Stimulated activated CD8-positive, alpha-beta memory T cell treated with anti-CD3 and anti-CD28 coated beads, Interleukin-7, amount 100 ng/mL, for 4 hours (primary cell): ENCODE measurements at places on chromosomes 2 and 18.

- no peak for DNase-seq
Measured at GRCh38 chr2:792687-793086, 115.5 kb upstream of the TMEM18 start.

- DNase-seq, result no peak
Measured at GRCh38 chr2:196500686-196501431, 138.7 kb upstream of the CCDC150 start.

DNA sequence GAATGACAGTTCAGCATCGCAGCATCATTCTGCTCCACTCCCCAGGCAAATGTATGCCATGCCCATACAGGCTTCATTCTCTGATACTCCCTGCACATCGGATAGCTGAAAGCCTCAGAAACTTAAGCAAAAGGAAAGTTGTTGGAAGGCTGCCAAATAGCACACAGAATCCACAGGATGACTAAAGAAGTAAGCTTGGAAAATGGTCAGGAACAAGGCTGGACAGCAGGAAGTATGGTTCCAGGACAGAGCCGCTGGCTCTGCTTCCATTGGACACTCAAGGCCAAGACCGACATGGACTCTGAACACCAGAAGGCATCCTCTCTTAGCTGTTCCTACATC lies 256.5 kb downstream of the CDH20 start:
- no peak for DNase-seq

- DNase-seq, result no peak
Measured at GRCh38 chr2:99488539-99489062, 1.2 kb downstream of the REV1 start.

DNA sequence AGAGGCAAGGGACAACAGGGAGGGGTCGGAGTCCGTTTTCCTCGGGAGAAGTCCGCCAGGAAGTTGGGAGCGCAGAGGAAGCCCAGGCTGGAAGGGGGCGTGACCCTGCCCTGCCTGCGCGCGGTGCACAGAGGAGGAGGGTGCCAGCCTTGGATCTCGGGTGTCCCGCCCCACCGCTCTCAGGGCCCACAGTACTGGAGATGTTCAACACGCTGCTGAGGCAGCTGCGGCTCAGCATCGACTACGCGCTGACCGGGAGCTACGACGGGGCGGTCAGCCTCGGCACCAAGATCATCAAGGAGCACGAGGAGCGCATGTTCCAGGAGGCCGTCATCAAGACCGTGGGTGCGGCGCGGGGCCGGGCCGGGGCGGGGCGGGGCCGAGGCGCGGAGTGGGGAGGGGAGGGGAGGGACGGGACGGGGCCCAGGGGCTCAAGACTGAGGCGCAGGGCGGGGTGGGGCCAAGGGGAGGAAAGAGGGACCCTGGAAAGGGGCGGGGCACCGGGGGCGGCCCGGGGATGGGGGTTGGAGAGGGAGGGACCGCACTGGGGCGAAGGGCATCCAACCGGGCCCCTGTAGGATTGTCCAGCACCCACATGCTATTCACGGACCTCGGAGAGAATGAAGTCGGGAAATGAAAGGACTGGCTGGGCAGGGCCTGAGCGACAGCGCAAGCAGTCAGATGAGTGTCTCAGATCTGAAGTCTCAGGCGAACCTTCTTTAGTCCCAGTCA lies 36.6 kb downstream of the POMC start:
- DNase-seq, result no peak

DNA sequence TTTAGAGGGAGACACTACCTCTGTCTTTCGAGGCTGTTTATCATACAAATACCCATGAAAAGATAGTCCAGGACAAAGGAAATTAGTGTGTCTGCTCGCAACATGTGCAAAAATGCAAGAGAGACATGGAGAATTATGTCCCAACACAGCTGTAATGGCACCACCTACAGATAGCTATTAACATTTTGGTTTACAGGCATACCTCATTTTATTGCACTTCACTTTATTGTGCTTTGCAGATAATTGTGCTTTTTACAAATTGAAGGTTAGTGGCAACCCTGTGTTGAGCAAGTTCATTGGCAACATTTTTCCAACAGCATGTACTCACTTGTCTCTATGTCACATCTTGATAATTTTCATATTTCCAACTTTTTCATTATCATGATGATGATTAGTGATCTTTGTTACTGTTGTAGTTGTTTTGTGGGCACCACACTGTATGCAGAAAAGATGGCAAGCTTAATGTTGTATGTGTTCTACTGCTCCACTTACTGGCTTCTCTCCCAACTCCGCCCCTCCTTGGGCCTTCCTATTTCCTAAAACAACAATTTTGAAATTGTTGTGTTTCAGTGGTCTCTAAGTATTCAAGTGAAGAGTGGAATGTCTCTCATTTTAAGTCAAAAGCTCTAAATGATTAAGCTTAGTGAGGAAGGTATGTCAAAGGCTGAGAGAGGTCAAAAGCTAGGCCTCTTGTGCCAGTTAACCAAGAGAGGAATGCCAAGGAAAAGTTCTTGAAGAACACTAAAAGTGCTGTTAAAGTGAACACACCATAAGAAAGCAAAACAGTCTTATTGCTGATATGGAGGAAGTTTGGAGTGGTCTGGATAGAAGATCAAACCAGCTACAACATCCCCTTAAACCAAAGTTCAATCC lies 52.0 kb downstream of the ANKRD12 start:
- DNase-seq, result no peak

GRCh38 chr2:150517951-150518680 lies 30.6 kb upstream of the RND3 start:
- no peak for DNase-seq

GRCh38 chr2:16057661-16058060 lies 117.3 kb downstream of the MYCN start:
- no peak for DNase-seq

- DNase-seq, result no peak
Measured at GRCh38 chr2:23904692-23905091, 22.2 kb downstream of the ATAD2B start.

GRCh38 chr18:23563377-23564043 lies 22.8 kb downstream of the NPC1 start:
- no peak for DNase-seq

GRCh38 chr2:121555008-121555407 lies 24.3 kb downstream of the RNU4ATAC start:
- no peak for DNase-seq

DNA sequence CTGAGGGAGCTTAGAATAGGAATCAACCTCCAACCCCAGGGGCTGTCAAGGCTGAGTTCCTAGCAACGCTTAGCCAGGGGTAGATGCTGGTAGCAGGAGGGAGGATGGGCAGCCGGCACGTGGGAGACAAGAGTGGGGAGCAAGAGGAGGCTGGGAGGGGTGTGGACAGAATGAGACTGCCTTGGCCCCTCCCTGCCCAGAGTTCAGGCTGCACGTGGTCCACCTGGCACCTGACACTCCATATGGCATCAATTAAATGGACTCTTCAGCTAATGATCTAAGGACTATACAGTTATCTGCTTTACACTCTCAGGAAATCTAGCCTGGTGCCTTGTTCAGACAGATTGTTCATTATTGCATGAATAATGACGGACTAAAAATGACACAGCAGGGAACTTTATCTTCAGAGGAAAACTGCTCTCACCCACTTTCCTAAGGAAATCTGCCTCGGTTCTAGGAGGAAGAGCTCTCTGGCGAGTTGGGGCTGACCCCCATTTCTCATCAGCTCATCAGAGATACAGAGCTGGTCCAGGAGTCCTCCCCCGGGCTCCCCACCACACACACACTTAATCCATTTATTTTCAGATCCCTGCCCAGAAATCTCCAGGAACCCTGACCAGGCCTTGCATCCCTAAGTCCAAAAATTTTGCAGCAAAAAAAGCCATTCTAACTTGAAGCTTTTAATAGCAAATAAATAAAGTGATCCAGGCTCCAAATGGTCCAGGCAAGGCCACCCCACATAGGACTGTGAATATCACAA lies 102.1 kb upstream of the CDC42EP3 start:
- DNase-seq, result no peak

GRCh38 chr18:48314690-48315089 lies 94.5 kb downstream of the ZBTB7C start:
- no peak for DNase-seq

DNA sequence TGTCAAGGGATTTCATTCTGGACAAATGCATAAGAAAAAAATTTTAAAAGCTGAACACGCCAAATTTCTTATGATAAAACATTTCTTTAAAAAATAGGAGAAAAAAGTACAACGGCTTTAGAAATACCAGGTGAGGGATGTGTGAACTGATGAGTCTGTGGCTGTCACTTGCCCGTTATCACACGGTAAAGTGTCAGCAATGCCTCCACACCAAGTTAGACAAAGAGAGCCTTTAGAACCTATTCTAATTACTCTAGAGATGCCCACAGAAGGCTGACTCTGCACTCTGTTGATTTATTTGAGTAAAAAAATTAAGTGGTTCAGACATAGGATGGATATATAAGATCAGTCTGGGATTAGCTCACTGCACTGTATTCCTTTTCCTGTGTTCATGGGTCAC lies 523.8 kb downstream of the RNF144A start:
- DNase-seq, result no peak

DNA sequence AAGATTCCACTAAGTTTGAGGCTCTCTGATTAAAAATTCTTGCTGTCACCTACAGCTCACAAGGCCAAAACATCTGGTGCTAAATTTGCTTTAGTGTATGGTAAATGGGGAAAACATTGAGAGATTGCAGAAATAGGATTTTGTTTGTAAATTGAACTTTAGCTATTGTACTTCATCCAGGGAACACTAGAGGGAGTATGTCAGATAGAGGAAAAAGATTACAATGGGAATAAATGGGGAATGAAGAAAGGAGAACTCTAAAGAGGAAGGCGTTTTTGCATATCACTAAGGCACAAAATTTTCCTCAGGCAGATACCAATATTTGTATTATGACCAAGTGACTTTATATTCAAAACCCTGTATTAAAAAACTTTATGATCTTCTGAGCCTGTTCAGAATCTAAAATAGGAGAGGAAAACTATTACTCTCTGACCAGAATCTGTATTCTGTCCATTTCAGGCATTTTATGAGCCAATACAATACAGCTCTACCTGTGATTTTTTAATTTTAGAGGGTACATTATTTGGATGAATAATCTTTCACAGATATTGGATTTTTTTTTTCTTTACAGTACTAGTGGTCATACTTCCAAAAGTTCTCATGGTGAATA lies 52.3 kb upstream of the ITGB6 start:
- DNase-seq, result no peak

DNA sequence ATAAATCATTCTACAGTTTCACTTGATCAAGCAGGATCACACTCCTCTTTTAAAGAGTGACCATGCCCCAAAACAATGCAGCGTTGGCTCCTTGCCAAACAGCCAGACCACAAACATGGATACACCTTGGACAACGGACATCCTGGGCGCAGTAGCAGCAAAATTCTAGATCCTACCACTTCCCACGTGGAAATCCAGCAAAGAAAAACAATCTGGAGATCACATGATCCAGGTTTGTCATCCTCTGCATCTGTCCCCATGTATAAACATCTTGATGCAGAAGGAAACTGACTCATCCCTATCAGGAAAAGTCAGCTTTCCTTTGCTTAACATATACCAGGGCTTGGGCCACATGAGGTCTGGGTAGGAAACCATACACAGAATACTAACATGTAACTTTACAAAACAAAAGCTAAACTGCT lies 53.1 kb downstream of the ZNF521 start:
- no peak for DNase-seq

DNA sequence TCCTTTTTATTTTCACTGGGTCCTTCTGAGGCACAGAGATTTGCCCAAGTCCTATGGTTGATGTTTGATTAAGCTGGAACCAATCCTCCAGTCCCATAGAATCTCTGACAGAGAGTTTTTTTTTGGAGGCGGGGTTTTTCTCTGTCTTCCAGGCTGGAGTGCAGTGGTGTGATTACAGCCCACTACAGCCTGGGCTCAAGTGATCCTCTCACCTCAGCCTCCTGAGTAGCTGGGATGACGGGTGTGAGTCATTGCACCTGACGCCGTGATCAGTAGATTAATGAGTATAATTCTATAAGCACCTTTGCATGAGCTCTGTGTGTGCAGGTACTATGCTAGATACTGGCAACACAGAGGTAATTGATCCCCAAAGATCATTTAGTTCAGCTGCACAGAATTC lies 15.3 kb upstream of the TRPM8 start:
- DNase-seq, result no peak

GRCh38 chr18:22136395-22136794 lies 33.0 kb upstream of the GATA6 start:
- no peak for DNase-seq

- DNase-seq, result no peak
Measured at GRCh38 chr2:44247924-44248323, 27.4 kb upstream of the SLC3A1 start.

DNA sequence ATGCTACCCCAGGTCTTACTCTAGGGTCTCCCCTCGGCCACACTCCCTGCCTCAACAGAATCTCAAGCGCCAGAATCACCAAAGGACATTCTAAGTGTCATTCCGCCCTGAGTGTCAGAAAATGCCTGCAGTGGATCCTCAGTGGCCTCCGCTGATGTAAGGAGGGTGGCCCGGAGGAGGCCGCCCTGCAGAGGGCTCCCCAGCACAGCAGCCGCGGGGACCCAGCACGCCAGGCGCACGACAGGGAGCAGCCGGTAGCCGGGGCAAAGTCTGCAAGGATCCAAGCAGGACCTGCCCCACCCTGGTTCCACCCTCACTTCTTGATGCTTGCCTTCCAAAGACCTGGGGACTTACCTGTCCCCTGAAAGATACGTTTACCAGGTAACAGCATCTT lies 54.2 kb upstream of the ID2 start:
- DNase-seq, result no peak

- no peak for DNase-seq
Measured at GRCh38 chr2:111139637-111140317, 19.1 kb downstream of the BCL2L11 start.

DNA sequence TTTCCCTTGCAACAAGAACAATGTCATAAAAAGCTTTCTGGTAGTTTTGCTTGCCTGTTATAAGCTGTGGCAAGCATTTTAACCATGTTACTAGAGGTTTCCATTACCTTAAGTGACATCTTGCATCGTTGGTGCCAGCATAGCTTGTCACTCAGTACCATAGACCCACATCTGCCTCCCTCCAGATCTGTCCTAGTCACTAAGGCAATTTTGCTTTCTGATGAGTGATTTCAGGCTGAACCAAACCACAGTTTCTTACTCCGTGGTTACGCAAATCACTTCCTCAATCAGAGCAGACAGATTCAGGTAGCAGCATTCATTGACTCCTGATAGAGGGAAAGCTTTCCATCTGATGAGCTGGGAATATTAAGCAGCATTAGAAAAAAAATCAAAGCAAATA lies 1057.5 kb upstream of the FAM98A start:
- DNase-seq, result no peak

DNA sequence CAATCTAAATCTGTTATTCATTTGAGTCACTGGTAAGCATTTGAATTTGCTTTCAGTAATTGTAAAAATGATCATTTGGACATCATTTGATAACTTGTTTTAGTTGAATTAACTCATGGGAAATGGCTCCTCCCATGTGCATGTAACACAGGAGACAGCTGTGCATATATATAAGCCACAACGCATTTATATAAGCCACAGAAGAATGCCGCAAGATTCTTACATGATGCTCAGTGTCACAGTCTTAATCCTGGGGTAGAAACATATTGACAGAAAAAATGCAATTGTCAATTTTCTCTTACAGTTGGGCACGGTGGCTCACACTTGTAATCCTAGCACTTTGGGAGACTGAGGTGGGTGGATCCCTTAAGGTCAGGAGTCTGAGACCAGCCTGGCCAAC lies 13.3 kb upstream of the IAH1 start:
- DNase-seq, result no peak
